Activated CD8-positive, alpha-beta T cell treated with anti-CD3 and anti-CD28 coated beads for 36 hours (primary cell): ENCODE measurements at places on chromosomes 7 and 10.

DNA sequence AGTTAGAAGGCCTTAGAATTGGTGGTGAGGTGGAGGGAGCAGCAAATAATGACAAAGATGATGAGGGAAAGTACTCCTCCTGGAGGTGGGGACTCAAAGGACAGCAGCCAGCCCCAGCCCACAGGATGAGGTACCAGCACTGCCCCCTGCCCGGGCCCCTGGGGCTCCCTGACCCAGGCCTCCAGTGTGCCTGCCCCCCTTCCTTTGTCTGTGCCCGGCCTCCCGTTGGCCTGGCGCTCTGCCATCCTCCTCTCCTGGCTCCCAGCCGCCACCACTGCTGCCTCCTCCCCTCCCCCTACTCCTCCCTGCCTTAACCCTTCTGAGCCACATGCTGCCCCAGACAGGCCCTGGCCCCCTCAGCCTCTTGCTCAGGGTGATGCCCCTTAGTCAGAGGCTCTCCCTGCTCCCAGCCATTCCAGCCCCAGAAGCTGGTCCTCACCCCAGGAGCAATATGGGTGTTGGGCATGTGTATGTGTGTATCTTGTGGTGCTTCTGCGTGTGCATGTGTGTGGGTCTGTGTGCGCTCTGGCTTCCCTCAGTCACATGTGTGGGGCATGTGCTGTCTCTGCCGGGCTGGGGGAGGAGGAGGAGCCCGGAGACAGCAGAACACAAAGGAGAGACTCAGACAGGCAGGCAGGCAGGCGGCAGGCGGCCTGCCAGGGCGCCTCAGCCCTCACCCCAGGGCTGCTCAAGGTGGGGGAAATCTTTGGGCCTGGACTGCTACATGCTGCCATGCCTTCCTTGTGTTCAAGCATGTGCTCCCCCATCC is 2.6 kb downstream of the LDB1 start:
- DNase-seq, result peak; percentile 83
- peaks cover 15% of the 10 kb centered on the region for H3K36me3 ChIP-seq
- H3K4me1 ChIP-seq, result peaks cover 53% of the 10 kb centered on the region
- H3K27ac ChIP-seq, result peak overlapping the region; percentile 100
- H3K4me3 ChIP-seq, result peak overlapping the region; percentile 84

DNA sequence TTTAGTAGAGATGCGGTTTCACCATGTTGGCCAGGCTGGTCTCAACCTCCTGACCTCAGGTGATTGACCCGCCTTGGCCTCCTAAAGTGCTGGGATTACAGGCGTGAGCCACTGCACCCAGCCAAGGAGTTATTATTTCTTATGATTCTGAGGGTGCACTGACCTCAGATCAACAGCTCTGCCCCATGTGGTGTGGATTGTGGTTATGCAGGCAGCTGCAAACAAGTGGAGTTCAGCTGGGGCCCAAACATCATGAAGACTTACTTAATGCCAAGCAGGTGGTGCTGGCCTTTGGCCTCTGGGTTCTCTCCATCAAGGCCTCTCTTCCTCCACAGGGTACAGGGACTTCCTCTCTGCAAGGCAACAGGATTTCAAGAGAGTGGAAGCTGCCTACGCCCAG is 45.1 kb upstream of the OPTN start:
- peaks cover 9% of the 10 kb centered on the region for H3K27me3 ChIP-seq
- H3K27ac ChIP-seq, result no peak overlapping the region
- no peaks in the 10 kb centered on the region for H3K36me3 ChIP-seq

DNA sequence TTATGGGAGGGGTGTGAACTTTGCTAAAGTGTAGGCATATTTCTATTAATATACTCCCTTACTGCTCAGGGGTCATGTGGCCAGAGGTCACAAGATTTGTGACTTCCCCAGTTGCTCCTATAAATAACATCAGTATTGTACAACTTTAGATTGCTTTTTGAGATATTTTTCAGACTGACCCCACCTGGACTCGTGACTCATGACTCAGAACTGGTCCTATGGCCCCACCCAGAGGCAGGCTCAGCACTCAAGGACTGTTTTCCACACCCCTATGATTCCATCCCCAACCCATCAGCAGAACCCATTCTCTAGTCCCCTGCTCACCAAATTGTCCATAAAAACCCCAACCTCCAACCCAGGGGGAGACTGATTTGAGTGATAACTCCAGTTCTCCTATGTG is 2.7 kb upstream of the CUL2 start:
- no peak overlapping the region for H3K4me3 ChIP-seq
- no peak overlapping the region for H3K27ac ChIP-seq
- H3K4me1 ChIP-seq, result peaks cover 20% of the 10 kb centered on the region
- peaks cover 2% of the 10 kb centered on the region for H3K36me3 ChIP-seq
- H3K27me3 ChIP-seq, result peaks cover 8% of the 10 kb centered on the region

DNA sequence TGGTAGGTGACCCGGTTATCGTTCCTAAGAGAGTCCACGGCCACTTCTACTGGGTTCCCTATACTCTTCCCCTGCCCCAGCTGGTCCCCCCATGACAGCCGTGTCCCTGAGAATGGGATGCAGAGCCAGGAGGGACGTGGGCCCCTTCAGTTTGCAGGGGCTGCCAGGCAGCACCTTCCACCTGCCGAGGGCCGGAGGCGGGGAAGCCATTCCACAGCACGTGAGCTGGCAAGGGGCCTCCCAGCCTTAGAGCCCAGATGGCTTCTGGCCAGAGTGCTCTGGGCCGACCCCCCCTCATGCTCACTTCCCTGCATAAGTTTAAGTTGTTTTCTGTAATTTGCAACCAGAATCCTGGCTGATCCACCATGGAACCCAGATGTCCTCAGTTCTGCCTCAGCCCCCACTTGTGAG is 39.0 kb downstream of the DIP2C start:
- H3K27me3 ChIP-seq, result peaks cover 1% of the 10 kb centered on the region
- H3K27ac ChIP-seq, result no peak overlapping the region
- DNase-seq, result no peak
- H3K36me3 ChIP-seq, result no peaks in the 10 kb centered on the region
- no peaks in the 10 kb centered on the region for H3K4me1 ChIP-seq
- H3K4me3 ChIP-seq, result no peak overlapping the region

DNA sequence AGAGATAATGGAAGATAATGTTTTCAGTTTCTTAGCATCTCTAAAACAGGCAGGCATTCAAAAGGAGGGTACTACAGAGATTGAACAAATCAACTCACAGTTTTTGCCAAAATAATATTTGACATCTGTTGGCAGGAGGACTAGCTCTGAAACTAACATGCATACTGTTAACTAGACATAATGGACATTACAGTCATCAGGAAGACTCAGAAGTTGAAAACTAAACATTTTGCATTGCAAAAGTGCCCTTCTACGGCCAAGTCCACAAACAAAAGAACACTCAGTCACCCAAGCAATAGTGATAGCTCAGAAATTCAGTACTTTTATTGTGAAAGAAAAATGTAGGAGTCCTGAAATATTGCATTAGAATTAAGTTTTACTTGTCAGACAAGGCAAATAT is 399.0 kb downstream of the HGF start:
- no peaks in the 10 kb centered on the region for H3K36me3 ChIP-seq
- H3K4me1 ChIP-seq, result no peaks in the 10 kb centered on the region
- no peak overlapping the region for H3K4me3 ChIP-seq
- no peaks in the 10 kb centered on the region for H3K27me3 ChIP-seq
- no peak for DNase-seq

DNA sequence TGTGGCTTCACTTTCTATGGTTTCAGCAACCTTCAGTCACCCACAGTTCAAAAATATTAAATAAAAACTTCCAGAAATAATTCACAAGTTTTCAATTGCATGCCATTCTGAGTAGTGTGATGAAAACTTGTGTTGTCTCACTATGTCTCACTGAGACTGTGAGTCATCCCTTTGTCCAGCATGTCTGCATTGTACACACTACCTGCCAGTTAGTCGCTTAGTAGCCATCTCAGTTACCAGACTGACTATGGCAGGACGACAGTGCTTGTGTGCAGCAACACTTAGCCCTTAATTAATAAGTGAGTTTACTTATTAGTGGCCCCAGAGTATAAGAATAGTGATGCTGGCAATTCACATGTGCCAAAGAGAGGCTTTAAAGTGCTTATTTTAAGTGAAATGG is 22.5 kb downstream of the CCDC186 start:
- peaks cover 4% of the 10 kb centered on the region for H3K4me1 ChIP-seq
- H3K27ac ChIP-seq, result no peak overlapping the region
- peaks cover 19% of the 10 kb centered on the region for H3K36me3 ChIP-seq
- H3K4me3 ChIP-seq, result no peak overlapping the region

- H3K4me3 ChIP-seq, result no peak overlapping the region
- no peak overlapping the region for H3K27ac ChIP-seq
Measured at GRCh38 chr7:158406801-158407200, 180.8 kb downstream of the PTPRN2 start.

- H3K4me1 ChIP-seq, result peaks cover 30% of the 10 kb centered on the region
- no peak for DNase-seq
- H3K27me3 ChIP-seq, result no peaks in the 10 kb centered on the region
- peak overlapping the region; percentile 36 for H3K27ac ChIP-seq
- peaks cover 63% of the 10 kb centered on the region for H3K36me3 ChIP-seq
- no peak overlapping the region for H3K4me3 ChIP-seq
Measured at GRCh38 chr7:44801890-44802289, 5.4 kb downstream of the PPIA start.

- no peak overlapping the region for H3K4me3 ChIP-seq
- no peaks in the 10 kb centered on the region for H3K4me1 ChIP-seq
- no peak for DNase-seq
- H3K36me3 ChIP-seq, result no peaks in the 10 kb centered on the region
Measured at GRCh38 chr10:131215776-131216175, 95.7 kb downstream of the TCERG1L start.

GRCh38 chr10:3071405-3072198 is 4.3 kb downstream of the PFKP start:
- H3K4me1 ChIP-seq, result peaks cover 62% of the 10 kb centered on the region
- DNase-seq, result peak; percentile 69
- H3K27ac ChIP-seq, result peak overlapping the region; percentile 80
- peak overlapping the region; percentile 54 for H3K4me3 ChIP-seq
- peaks cover 77% of the 10 kb centered on the region for H3K36me3 ChIP-seq
- peaks cover 1% of the 10 kb centered on the region for H3K27me3 ChIP-seq

- no peak overlapping the region for H3K27ac ChIP-seq
- peaks cover 32% of the 10 kb centered on the region for H3K4me1 ChIP-seq
- no peak overlapping the region for H3K4me3 ChIP-seq
- H3K27me3 ChIP-seq, result no peaks in the 10 kb centered on the region
- H3K36me3 ChIP-seq, result peaks cover 53% of the 10 kb centered on the region
- DNase-seq, result no peak
Measured at GRCh38 chr10:128097783-128098182, 28.4 kb downstream of the MKI67 start.

GRCh38 chr10:97452352-97452751 is 6.4 kb downstream of the ZDHHC16 start:
- H3K4me3 ChIP-seq, result no peak overlapping the region
- peaks cover 38% of the 10 kb centered on the region for H3K36me3 ChIP-seq
- no peak for DNase-seq
- H3K27ac ChIP-seq, result peak overlapping the region; percentile 2

DNA sequence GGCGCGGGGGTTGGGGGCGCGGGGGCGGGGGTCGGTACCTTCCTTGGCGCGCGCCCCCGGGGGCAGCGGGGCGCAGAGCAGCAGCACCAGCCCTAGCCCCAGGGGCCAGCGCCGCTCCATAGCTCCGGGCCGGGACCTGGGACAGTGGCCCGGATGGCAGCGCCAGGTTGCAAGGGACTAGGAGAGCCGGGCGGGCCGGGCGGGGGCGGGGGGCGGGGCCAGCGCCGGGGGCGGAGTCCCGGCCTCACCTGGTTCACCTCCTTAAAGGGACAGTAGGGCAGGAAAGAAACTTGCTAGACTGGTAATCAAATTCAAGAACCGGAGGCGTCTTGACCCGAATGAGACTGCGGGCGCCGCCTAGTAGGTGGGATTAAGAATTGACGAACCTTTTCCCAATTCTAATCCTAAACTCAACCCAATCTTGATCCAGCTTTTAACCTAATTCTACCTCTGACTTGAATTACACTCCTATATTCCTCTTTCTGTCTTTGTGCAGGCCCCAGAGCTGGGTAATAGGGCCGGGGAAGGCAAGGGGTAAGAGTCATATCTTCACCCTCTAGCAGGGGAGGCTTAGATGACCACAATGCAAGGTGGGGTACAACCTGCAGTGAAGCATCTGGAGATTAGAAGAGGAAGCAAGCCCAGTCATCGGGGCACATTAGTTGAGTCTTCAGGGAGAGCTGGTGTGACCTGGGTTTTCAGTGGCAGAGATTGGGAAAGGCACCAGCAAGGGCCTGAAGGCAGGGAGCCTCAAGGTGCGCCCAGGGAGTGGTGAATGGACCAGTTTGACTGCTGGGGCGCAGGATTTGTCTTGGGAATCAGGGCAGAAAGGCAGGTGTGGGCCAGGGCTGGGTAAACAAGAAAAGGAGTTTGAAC is at the start of gene EPHA1:
Gene EPHA1, minus strand, starts transcription at position 171 of the 876 bp plus-strand sequence. Its CDS starts 51 bp downstream, at position 120.
- H3K27me3 ChIP-seq, result no peaks in the 10 kb centered on the region
- peak within 1 kb of the TSS; percentile 63 for H3K27ac ChIP-seq
- H3K4me1 ChIP-seq, result peaks cover 52% of the 10 kb centered on the region

GRCh38 chr7:132103718-132104117 is 472.6 kb downstream of the PLXNA4 start:
- no peak for DNase-seq
- H3K27me3 ChIP-seq, result no peaks in the 10 kb centered on the region
- H3K27ac ChIP-seq, result no peak overlapping the region

DNA sequence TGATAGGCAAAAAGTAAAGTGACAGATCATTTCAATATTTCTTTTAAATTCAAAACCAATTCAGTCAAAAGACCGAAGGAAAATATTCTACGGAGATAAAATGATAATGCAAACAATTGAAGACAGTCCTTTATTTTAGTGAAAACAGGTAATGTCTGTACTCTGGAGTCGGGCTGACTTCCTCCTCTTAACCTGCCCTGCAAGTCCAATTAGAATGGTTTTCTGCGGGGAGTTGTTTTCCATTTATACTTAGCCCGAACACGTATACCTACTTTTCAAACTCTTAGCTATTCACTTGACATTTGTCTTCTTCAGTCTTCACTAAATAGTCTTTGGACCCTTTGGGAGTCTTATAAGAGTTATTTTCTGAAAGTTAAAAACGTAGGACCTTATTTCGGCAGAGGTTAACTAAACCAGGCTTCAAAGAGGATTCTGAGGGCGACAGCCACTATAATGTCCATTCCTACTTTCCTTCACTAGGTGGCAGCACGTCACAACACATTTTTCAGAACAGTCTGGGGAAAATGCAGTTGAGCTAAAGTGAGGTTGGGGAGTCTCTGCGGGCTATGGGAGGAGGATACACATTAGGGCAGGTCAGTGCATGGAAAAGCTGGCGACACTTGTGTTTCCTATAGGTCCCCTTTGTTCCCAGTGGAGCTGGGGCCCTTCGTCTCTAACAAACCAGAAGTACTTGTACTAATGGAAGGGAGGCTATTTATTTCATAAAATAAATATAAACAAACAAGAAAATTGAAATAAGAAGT is 472.0 kb downstream of the KCNMA1 start:
- peak; percentile 49 for DNase-seq
- no peaks in the 10 kb centered on the region for H3K36me3 ChIP-seq
- no peak overlapping the region for H3K4me3 ChIP-seq
- H3K27ac ChIP-seq, result no peak overlapping the region
- H3K4me1 ChIP-seq, result no peaks in the 10 kb centered on the region

GRCh38 chr10:98636921-98637329 is 190.2 kb upstream of the HPS1 start:
- no peaks in the 10 kb centered on the region for H3K36me3 ChIP-seq
- DNase-seq, result no peak
- no peaks in the 10 kb centered on the region for H3K4me1 ChIP-seq
- H3K27me3 ChIP-seq, result peaks cover 12% of the 10 kb centered on the region
- H3K4me3 ChIP-seq, result no peak overlapping the region
